ENCODE measurements at places on chromosomes 7 and 10.
A peak's percentile ranks its signal among the peaks of the same experiment; 100 is the strongest.

- peak; percentile 49 for DNase-seq
These were observed 25.2 kb downstream of the TMEM270 start for GRCh38 chr7:73885975-73886798.

DNA sequence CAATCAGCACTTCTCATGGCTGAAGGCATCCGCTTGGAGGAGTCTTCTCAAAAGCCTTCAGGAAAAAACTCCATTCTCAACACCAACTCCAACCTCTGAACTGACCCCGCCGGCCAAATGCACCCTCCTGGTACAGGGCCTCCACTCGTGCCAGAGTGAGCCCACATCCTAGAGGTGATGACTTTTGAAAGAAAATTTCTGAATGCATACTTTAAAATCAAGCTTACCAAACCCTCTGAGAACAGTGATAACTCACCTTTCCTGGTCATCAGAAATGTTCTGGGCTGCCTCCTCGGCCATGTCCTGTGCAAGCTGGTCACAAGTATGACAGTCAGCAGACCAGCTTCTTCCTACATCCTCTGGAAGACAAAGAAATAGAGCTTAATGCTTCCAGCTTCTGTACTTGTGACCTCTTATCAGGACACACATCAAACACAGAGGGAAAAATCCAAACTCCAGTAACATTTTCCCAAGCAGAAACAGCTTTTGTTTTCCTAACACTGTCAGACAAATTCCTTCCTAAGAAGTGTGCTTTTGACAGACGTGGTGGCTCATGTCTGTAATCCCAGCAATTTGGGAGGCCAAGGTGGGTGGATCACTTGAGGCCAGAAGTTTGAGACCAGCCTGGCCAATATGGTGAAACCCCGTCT, at the start of gene PKD1L1:
TSS of gene PKD1L1 (minus strand) at position 326 of the 650 bp plus-strand sequence. CDS start at position 300, 26 bp downstream.
- DNase-seq: no peak

DNA sequence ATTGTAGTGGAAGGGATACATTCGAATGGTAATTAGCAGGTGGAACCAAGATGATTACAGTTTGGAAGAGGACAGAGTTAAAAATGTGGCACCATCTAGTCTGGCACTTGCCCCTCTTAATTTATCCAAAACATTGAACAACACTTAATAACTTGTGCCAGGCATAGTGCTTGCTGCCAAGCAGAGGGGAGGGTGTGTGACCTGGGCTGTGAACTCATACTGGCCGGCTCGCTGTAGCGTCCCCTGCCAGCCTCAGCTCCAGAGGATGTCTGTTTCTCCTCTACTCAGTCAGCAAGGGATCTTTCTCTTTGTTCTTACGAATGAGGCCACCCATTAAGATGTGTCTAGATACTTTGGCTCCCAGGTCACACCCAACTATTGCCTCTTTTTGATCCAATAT, 179.4 kb upstream of the INHBA start:
- DNase-seq: no peak

GRCh38 chr7:71472962-71473361, 341.0 kb downstream of the GALNT17 start:
- DNase-seq: no peak
